ENCODE measurements at places on chromosomes 16 and 17.

- no peak for DNase-seq
These were observed 85.3 kb upstream of the PLCG2 start for GRCh38 chr16:81693744-81694303.

- no peak for DNase-seq
These were observed 2.5 kb upstream of the SPATA20 start for GRCh38 chr17:50544516-50544915.

DNA sequence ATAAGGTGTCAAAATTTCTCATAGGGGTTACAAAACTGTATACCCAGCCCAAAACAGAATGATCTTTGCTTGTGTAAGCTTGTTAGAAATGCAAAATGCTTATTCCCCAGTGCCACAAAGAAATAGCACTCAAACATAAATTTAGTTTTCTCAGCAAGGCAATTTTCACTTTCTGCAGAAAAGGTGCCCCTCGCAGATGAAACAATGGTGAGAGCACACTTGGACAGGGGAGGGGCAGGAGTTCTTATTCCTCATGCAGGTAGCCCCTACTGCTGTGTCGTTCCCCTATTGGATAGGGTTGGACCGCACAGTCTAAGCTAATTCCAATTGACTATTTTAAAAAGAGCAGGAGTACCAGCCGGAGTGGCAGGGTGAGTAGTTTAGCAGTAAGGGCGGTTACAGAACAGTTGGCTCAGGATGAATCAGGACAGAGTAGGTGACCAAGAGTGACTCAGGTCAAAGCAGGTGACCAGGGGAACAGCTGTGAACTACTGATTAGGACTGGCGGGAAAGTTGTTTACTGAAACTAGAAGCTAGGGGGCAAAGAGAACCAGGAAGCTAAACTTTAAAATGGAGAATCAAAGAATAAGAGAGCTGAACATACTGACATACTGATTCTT lies 5.5 kb upstream of the LDHD start:
- DNase-seq: no peak

- DNase-seq: no peak
These were observed 15.0 kb upstream of the TMEM101 start for GRCh38 chr17:44029736-44030135.
